ENCODE measurements at places on chromosomes 4 and X.

GRCh38 chrX:54825716-54826438 is 18.3 kb downstream of the MAGED2 start:
- peak; percentile 44 for DNase-seq

- DNase-seq: peak; percentile 28
Observed at GRCh38 chr4:101790521-101791181, at the start of gene BANK1. BANK1 (plus strand) TSS chr4:101790730; CDS start chr4:101790881, 151 bp downstream.

GRCh38 chr4:53197772-53198142 is 168.1 kb downstream of the SCFD2 start:
- DNase-seq: no peak

- DNase-seq: no peak
Observed at GRCh38 chr4:3372264-3372932, 69.4 kb upstream of the HGFAC start.

GRCh38 chr4:101274888-101275752 is 72.2 kb downstream of the PPP3CA start:
- no peak for DNase-seq

GRCh38 chrX:133653358-133653757 is 238.1 kb upstream of the GPC4 start:
- DNase-seq: no peak

Measured in CD4-positive, alpha-beta T cell treated with Interleukin-17A for 1 hour (primary cell).